Muscle of leg (tissue), 16 donors: ENCODE measurements at places on chromosomes 16 and 17. TPM values are rescaled to one million over a fixed set of nuclear protein-coding genes. Genes with fewer than 3 reads are reported as not detected.

The HSD11B2 gene
- 5.3 TPM for total RNA-seq

The PDIA2 gene
- total RNA-seq, result 0.84 TPM

DNA sequence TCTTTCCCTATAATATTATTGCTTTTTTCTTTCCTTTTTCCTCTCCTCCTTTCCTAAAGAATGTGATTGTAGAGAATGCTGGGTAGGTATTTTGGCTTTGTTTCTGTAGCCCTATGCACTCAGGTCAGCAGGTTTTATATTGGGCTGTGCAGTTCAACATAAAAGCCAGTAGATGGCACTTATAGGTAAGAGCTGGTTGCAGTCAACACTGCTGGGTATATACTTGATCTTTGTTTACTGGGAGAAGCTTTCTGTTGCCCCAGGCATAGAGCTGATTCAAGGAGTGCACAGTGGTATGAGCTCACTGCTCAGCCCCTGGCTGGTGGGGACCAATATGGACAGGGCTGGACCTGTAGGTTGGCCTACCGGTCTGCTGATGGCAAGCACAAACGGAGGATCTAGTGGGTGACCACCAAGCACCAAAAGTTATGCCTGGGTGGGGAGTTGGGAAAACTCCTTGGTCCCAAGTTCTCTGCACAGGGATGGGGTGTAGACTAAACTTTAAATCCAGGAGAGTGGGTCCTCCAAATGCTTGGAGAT is 378.9 kb downstream of the PMP22 start:
- H3K27ac ChIP-seq, result no peak overlapping the region
- no peak for DNase-seq
- no peak overlapping the region for H3K4me3 ChIP-seq
- no peaks in the 10 kb centered on the region for H3K4me1 ChIP-seq
- no peaks in the 10 kb centered on the region for H3K36me3 ChIP-seq
- H3K27me3 ChIP-seq, result no peaks in the 10 kb centered on the region

DNA sequence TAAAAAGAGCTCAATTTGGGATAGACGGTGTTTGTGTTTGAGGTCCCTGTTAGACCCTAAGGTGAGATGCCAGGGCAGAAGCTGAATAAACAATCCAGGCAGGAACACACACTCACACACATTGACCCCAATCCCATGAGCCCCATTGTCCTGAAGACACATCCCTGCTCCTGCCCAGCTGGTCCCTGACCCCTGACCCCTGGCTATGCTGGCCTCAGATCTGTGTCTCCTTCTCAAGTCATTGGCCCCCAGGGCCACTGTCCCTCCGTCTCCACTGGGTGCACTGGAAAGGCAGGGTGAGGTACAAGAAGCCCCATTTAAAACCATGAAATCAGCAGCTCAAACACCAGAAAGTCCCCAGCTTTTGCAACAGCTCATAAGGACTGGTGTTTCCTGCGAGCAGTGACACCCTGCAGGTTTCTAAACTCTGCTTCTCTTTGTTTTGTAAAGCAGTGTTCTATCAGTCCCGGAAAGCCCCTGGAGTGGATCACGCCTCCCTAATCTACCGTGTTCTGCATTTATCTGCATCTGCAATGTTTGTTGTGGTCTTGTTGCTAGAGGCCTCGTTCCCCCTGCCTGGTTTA is 18.0 kb upstream of the ASGR2 start:
- peaks cover 21% of the 10 kb centered on the region for H3K27me3 ChIP-seq
- peak; percentile 43 for DNase-seq
- no peaks in the 10 kb centered on the region for H3K36me3 ChIP-seq
- peaks cover 13% of the 10 kb centered on the region for H3K4me1 ChIP-seq
- peak overlapping the region; percentile 62 for H3K27ac ChIP-seq

DNA sequence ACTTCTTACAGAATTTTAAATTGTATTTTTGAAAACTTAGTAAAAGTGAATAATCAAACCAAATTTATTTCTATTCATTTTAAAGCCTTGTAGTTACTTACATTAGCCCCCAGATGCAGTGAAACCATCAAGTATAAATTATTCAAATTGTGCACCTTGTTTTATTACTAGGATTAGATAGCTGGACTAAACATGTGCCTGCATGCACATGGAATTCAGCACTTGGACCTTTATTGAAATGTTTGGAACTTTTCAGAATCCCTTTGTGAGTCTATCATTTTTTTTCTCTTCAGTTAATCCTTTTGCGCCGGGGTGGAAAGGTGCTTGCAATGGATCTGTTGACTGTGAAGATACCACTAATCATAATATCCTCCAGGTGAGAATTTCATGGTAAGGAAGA is 4.7 kb downstream of the ZPBP2 start:
- no peak overlapping the region for H3K4me3 ChIP-seq
- DNase-seq, result no peak
- no peak overlapping the region for H3K27ac ChIP-seq
- H3K36me3 ChIP-seq, result no peaks in the 10 kb centered on the region
- no peaks in the 10 kb centered on the region for H3K4me1 ChIP-seq
- H3K27me3 ChIP-seq, result peaks cover 32% of the 10 kb centered on the region

GRCh38 chr16:85832570-85833218 is 33.2 kb downstream of the COX4I1 start:
- H3K4me1 ChIP-seq, result peaks cover 9% of the 10 kb centered on the region
- no peak overlapping the region for H3K4me3 ChIP-seq
- peaks cover 40% of the 10 kb centered on the region for H3K27me3 ChIP-seq
- peak; percentile 10 for DNase-seq
- no peaks in the 10 kb centered on the region for H3K36me3 ChIP-seq
- H3K27ac ChIP-seq, result no peak overlapping the region

GRCh38 chr17:30086896-30087295 is 29.7 kb upstream of the NSRP1 start:
- no peak overlapping the region for H3K27ac ChIP-seq
- no peaks in the 10 kb centered on the region for H3K27me3 ChIP-seq
- H3K4me3 ChIP-seq, result no peak overlapping the region
- no peaks in the 10 kb centered on the region for H3K36me3 ChIP-seq

DNA sequence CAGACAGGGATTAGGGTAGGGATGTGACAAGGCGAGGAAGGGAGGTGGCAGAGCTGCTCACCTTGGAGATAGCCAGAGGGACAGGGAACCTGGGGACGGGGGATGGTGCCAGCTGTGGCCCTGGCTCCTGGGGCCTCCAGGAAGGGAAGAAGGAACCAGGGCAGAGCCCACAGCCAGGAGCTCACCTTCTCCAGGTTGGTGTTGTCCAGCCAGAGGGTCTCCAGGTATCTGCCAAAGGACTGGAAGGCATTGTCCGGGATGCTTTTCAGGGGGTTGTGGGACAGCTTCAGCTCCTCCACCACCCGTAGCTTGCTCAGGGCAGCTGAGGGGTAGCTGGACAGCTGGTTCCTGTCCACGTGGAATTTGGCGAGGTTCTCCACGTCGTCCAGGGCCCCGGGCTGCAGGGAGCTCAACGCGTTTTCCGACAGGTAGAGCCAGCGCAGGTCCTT is 801 bp downstream of the CHAD start:
- DNase-seq, result no peak
- H3K36me3 ChIP-seq, result no peaks in the 10 kb centered on the region
- no peak overlapping the region for H3K27ac ChIP-seq
- no peak overlapping the region for H3K4me3 ChIP-seq
- H3K27me3 ChIP-seq, result peaks cover 32% of the 10 kb centered on the region

GRCh38 chr17:80619535-80620235 is 75.0 kb downstream of the RPTOR start:
- H3K4me1 ChIP-seq, result peaks cover 9% of the 10 kb centered on the region
- H3K4me3 ChIP-seq, result no peak overlapping the region
- DNase-seq, result no peak
- no peak overlapping the region for H3K27ac ChIP-seq
- H3K36me3 ChIP-seq, result no peaks in the 10 kb centered on the region

- no peak for DNase-seq
- H3K4me3 ChIP-seq, result peak overlapping the region; percentile 30
- no peak overlapping the region for H3K27ac ChIP-seq
- H3K4me1 ChIP-seq, result peaks cover 4% of the 10 kb centered on the region
- peaks cover 38% of the 10 kb centered on the region for H3K27me3 ChIP-seq
Observed at GRCh38 chr17:43917348-43918025, 10.2 kb upstream of the MPP2 start.

- H3K27ac ChIP-seq, result no peak overlapping the region
- H3K27me3 ChIP-seq, result no peaks in the 10 kb centered on the region
- H3K4me1 ChIP-seq, result no peaks in the 10 kb centered on the region
Observed at GRCh38 chr16:25996052-25996451, 304.3 kb downstream of the HS3ST4 start.

- no peaks in the 10 kb centered on the region for H3K27me3 ChIP-seq
- no peaks in the 10 kb centered on the region for H3K36me3 ChIP-seq
- H3K4me1 ChIP-seq, result peaks cover 31% of the 10 kb centered on the region
- peak overlapping the region; percentile 45 for H3K27ac ChIP-seq
Observed at GRCh38 chr17:17361867-17362539, 58.8 kb downstream of the NT5M start.
